Activated CD4-positive, alpha-beta memory T cell treated with anti-CD3 and anti-CD28 coated beads, Interleukin-2, amount 10 ng/mL, durations not matched to agents 7 days and 5 days (primary cell): ENCODE measurements at places on chromosomes 5 and 9.

- no peak for DNase-seq
These were observed 31.5 kb upstream of the SPRY4 start for GRCh38 chr5:142356349-142356715.

GRCh38 chr9:68895741-68896478 lies 118.0 kb downstream of the PRKACG start:
- DNase-seq, result no peak

DNA sequence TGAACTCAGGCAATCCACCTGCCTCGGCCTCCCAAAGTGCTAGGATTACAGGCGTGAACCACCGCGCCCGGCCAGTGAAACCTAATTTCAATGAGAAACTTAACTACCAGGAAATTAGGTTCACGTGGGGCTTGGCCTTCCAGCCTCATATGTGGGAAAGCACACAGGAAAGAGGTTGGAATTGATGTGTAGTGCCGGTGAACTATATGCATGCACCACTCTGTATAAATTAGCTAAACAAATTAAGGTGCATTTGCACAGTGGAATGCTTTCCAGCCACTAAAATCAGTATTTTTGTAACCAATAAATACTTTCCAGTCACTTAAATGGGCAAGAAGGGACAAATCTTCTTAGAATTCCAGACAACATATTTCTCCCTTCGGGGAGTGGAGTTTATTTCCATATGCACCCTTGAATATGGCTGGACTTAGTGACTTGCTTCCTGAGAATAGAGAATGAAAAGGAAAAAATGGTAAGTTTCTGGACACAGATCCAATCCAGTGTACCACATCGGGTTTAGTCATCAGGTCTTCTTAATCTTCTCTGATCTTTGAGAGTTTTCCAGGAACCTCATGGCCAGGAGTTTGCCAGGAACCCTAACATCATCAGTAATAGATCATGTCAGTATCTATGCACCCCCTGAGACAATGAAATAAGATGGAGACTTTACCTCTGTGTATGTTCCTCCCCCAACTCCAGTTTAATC lies 24.9 kb downstream of the ATOX1 start:
- DNase-seq, result no peak

- DNase-seq, result no peak
These were observed 21.0 kb upstream of the CDKN2B start for GRCh38 chr9:22030101-22030598.

DNA sequence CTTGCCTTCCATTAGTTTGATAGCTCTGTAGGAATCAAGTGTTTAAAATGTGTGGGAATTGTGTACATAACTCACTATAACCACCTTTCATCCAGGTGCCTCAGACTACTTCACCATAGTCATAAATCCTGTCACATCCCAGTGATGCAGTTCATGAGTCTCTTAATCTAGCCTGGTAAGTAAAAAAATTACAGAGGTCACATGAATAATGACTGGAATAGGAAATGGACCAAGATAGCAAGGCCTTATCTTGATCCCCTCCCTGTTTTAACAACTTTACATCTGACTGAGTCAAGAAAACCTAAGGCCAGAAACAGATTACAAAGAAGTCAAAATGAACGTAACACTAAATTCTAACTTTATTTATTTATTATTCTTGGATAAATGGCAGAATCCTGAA lies 1.5 kb upstream of the RNF145 start:
- no peak for DNase-seq
